Calu3 (cell line): ENCODE measurements at places on chromosomes 7 and 10. TPM values are rescaled to one million over a fixed set of nuclear protein-coding genes. Genes with fewer than 3 reads are reported as not detected.

NYAP1 gene
- 0.38 and 0.39 TPM in 2 replicates for total RNA-seq

SNX13 gene
- total RNA-seq: 69.3 and 71.9 TPM in 2 replicates

TSPAN15 gene
- total RNA-seq: 137 and 165 TPM in 2 replicates

ZNRF2 gene
- total RNA-seq: 25.8 and 28.3 TPM in 2 replicates

GRCh38 chr7:76222333-76222732 lies 20.6 kb downstream of the SRRM3 start:
- no peak overlapping the region for H3K27ac ChIP-seq
- DNase-seq: no peak
- H3K36me3 ChIP-seq: peaks cover 5% of the 10 kb centered on the region
- H3K4me3 ChIP-seq: no peak overlapping the region
- peaks cover 60% of the 10 kb centered on the region for H3K27me3 ChIP-seq

DNA sequence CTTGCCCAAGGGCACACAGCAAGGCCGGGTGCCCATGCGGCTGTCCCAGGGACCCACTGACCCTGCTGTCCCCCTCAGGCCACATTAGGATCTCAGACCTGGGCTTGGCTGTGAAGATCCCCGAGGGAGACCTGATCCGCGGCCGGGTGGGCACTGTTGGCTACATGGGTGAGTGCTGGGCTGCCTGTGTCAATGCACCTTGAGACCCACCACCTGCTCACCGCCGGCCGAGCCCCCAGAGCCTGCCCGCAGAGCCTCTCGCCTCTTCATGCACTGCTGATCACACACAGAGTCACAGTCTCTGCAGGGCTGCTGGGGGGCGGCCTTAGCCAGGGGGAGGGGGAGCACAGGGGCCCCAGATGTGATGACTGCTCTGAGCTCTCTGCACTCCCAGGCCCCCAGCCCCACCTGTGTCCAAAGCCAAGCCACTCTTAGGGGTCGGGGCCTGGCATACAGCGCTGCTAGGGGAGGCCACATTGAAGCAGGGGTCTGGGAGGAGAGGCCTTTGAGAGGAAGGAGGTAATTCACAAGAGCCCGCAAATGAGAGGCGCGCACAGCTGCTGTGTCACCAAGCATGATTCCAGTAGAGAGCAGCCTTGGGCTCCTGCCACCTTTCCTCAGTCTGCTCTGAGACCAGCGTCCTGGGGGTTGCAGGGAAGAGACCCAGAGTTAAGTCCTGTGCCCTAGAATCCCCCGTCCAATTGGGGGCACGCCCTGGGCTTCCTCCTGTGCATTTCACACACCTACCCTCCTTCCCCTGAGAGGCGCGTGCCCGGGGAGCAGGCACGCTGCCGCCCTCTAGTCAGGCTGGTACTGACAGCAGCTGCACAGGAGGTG lies 100.4 kb downstream of the RGS10 start:
- DNase-seq: no peak
- H3K27me3 ChIP-seq: no peaks in the 10 kb centered on the region
- H3K27ac ChIP-seq: no peak overlapping the region

DNA sequence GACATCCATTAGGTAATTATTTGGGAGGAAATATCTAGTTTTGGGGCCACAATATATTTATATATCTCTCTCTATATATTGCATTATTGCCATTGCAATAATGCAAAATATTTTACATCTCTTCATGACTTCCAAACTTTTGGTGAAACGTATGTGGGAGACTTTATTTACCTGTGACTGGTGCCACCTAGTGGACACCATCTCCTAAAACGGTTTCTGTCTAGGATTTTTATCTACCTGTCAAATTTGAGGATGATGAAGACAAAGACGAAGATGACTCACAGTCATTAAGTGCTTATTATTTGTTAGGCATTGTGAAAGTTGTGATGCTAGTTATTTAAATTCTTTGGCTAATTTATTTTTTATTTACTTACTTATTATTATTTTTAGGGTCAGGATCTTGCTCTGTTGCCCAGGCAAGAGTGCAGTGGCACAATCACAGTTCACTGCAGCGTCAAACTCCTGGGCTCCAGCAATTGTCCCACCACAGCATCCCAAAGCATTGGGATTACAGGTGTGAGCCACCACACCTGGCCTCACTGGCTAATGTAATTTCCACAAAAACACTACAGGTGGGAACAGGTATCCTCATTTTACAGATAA lies 18.7 kb upstream of the CBLL1 start:
- H3K36me3 ChIP-seq: no peaks in the 10 kb centered on the region
- DNase-seq: peak; percentile 44
- no peak overlapping the region for H3K27ac ChIP-seq
- peaks cover 33% of the 10 kb centered on the region for H3K27me3 ChIP-seq
- no peak overlapping the region for H3K4me3 ChIP-seq

DNA sequence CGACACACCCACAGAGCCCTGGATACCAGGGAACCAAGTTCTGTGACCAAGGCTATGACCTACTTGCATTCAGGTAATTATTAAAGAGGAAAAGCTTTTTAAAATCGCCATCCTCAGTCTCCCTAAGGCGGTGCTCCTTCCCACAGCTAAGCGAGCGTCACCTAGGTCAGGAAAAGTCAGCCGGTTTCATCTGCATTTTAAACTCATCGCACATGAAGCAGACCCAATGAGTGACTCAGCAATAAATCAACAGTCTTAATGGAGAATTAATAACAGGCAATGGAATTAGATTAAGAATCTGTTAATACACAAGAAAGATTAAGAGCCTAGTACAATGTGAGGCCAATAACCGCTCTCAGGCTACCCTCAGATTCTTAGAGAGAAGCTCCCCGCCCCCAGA lies 59.2 kb downstream of the HSPA12A start:
- H3K27me3 ChIP-seq: peaks cover 2% of the 10 kb centered on the region
- no peak for DNase-seq
- no peaks in the 10 kb centered on the region for H3K36me3 ChIP-seq
- H3K27ac ChIP-seq: no peak overlapping the region
- H3K4me3 ChIP-seq: peak overlapping the region; percentile 70

DNA sequence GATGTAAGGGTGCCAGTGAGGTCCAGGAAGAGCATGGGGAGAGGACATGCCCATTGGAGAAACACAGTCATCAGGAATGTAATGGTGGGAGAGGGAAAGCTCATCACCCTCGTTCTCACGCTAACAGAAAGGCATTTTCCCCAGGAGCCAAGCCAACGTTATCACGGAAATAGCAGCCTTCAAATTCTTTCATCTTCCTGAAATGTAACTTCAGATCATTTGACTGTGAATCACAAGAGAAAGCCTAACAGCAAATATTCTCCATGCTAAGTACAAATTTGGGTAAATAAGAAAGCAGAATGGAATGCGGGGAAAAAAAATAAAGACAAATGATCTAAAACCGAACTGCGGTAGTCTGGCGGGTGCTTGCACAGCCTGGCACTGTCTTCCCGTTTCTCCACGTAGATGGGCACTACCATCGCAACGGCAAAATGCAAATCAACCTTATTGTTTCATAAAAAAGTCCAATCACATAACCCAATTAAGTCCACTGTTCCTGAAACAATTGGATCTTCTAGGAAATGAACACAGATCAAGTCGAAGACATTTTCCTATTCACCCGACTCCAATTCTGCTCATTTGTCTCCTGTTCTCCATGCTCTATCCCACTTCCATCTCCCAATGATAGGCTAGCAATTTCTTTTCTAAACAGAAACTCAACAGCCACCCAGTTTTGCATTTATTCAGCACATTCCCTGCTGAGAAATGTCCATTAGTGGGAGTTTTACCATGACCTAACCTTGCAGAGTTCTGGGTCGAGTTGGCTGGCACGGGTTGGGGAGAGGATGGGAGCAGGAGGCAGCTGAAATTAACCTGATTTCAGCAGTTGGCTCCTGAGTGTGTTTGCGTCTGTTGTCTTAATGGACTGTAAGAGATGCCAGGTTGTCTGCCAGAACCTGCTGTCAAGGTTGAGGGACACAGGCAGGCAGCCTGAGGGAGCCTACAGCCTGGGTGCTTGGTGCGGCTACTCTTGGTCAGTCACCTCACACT lies 74.6 kb upstream of the FRMD4A start:
- no peaks in the 10 kb centered on the region for H3K36me3 ChIP-seq
- peaks cover 44% of the 10 kb centered on the region for H3K27me3 ChIP-seq
- no peak for DNase-seq
- no peak overlapping the region for H3K4me3 ChIP-seq

DNA sequence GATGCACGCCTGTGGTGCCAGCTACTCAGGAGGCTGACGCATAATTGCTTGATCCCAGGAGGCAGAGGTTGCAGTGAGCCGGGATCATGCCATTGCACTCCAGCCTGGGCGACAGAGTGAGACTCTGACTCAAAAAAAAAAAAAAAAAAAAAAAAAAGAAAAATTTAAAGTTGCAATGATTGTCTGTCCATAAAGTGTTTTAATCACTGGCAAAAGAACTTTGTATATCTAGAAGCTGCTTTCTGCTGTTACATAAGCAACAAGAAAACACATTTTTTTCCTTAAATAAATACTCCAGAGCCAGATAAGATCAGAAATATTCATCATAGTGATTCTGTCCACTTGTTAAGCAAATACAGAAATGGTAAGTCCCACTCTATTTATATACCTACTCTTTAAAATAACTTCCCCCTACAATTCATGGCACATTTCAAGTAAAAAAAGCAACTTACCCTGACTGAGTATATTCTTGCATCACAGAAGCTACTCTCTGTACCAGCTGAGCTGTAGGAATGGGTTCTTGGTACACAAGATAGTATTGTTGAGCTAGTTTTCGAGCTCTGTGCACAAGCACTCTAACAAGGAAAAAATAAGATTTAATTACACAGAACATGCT lies 7.6 kb downstream of the PSMA2 start:
- no peak overlapping the region for H3K4me3 ChIP-seq
- peaks cover 64% of the 10 kb centered on the region for H3K36me3 ChIP-seq
- peaks cover 17% of the 10 kb centered on the region for H3K4me1 ChIP-seq
- no peak overlapping the region for H3K27ac ChIP-seq

GRCh38 chr10:35909121-35909720 lies 267.1 kb upstream of the FZD8 start:
- no peaks in the 10 kb centered on the region for H3K27me3 ChIP-seq
- H3K4me1 ChIP-seq: no peaks in the 10 kb centered on the region
- DNase-seq: no peak
- H3K4me3 ChIP-seq: no peak overlapping the region
- no peak overlapping the region for H3K27ac ChIP-seq

GRCh38 chr7:868189-868486 lies 8.2 kb upstream of the GET4 start:
- peaks cover 69% of the 10 kb centered on the region for H3K36me3 ChIP-seq
- no peak for DNase-seq

- no peaks in the 10 kb centered on the region for H3K4me1 ChIP-seq
- no peaks in the 10 kb centered on the region for H3K36me3 ChIP-seq
- H3K27ac ChIP-seq: no peak overlapping the region
- no peak overlapping the region for H3K4me3 ChIP-seq
Measured at GRCh38 chr7:149404396-149404795, 56.5 kb downstream of the ZNF777 start.

DNA sequence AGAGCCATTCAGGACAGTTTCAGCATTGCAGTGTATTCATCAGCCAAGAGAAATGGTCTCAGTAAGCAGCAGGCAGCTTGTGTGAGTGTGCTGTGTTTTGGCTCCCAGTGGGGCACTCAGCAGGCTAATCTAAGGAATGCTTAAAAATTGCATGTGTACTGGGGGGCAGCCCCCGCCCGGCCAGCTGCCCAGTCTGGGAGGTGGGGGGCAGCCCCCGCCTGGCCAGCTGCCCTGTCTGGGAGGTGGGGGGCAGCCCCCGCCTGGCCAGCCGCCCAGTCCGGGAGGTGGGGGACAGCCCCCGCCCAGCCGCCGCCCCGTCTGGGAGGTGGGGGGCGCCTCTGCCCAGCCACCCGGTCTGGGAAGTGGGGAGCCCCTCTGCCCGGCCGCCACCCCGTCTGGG lies 116.2 kb downstream of the GRID1 start:
- no peak for DNase-seq
- no peak overlapping the region for H3K27ac ChIP-seq
- no peak overlapping the region for H3K4me3 ChIP-seq
- peaks cover 49% of the 10 kb centered on the region for H3K27me3 ChIP-seq

DNA sequence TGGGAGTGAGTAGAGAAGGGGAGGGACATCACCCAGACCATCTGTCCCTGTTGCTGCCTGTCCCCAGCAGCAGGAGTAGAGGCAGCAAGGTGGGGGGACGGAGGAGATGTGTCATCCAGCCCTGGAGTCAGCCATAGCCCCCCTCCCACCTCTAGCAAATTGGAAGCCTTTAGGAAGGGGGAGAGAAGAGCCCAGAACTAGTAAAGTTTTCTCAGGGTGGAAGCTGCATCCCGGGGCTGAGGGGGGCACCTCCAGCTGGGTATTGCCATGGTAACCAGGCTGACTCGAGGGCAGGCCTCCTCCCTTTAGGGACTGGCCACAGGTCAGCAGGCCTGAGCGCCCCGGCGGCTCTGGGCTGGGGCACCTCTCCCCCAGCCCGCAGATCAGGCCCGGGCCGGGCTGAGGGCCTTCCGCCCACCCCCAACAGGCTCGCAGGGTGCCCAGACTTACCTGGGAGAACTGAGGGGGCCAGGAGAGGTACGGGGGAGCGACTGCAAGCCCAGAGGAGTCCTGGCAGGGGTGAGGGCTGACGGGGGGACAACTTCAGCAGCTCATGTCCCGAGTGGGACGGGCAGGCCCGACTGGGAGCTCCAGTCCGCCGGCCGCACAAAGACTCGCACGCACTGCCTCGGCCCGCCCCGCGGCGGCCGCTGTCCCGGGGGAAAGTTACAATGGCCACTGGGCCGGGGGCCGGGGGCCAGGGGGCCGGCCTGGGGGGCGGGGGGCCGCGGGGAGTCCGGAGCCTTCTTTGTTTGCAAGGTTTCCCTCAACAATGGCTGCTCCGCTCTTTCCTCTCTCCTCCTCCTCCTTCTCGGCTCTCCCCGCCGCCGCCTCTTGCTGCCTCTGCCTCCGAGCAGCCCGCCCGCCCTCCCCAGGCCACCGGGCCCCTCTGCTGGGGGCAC lies 6.0 kb downstream of the LDB1 start:
- no peaks in the 10 kb centered on the region for H3K27me3 ChIP-seq
- peaks cover 43% of the 10 kb centered on the region for H3K4me1 ChIP-seq
- H3K36me3 ChIP-seq: peaks cover 16% of the 10 kb centered on the region
- peak overlapping the region; percentile 85 for H3K4me3 ChIP-seq
- peak; percentile 12 for DNase-seq
- peak overlapping the region; percentile 50 for H3K27ac ChIP-seq

GRCh38 chr7:88688222-88688621 lies 71.3 kb upstream of the ZNF804B start:
- DNase-seq: no peak
- H3K27me3 ChIP-seq: no peaks in the 10 kb centered on the region
- H3K27ac ChIP-seq: no peak overlapping the region
- H3K4me3 ChIP-seq: no peak overlapping the region
- H3K4me1 ChIP-seq: no peaks in the 10 kb centered on the region

GRCh38 chr7:150793569-150794238 lies 6.5 kb downstream of the TMEM176B start:
- H3K4me3 ChIP-seq: no peak overlapping the region
- no peaks in the 10 kb centered on the region for H3K36me3 ChIP-seq
- peaks cover 11% of the 10 kb centered on the region for H3K27me3 ChIP-seq
- no peak overlapping the region for H3K27ac ChIP-seq
- no peaks in the 10 kb centered on the region for H3K4me1 ChIP-seq

- no peak overlapping the region for H3K27ac ChIP-seq
- DNase-seq: no peak
- no peaks in the 10 kb centered on the region for H3K4me1 ChIP-seq
- H3K4me3 ChIP-seq: no peak overlapping the region
- no peaks in the 10 kb centered on the region for H3K36me3 ChIP-seq
Measured at GRCh38 chr7:67870396-67870795, 873.8 kb downstream of the TYW1 start.
